Activated CD4-positive, alpha-beta T cell treated with anti-CD3 and anti-CD28 coated beads for 24 hours (primary cell): ENCODE measurements at places on chromosomes 5 and 9.

- no peak for DNase-seq
These were observed 41.2 kb upstream of the PTGS1 start for GRCh38 chr9:122329597-122329996.

DNA sequence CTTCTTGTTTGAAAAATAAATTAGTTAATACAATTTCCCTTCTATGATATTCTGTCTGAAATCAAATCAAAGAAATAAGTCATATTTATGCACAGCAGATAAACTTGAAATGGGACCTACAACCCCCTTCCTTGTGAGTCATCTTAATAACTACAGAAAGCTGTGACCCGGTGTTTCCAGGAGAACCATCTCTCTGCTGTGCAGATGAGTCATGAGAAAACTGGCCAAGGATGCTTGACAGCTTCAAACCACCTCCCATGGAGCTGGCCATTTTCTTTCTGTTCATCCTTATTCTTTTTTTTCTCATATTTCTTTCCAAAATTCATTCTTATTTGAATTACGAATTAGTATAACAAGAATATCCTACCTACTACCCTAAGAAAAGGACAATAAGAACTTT lies 43.4 kb upstream of the NR4A3 start:
- no peak for DNase-seq

DNA sequence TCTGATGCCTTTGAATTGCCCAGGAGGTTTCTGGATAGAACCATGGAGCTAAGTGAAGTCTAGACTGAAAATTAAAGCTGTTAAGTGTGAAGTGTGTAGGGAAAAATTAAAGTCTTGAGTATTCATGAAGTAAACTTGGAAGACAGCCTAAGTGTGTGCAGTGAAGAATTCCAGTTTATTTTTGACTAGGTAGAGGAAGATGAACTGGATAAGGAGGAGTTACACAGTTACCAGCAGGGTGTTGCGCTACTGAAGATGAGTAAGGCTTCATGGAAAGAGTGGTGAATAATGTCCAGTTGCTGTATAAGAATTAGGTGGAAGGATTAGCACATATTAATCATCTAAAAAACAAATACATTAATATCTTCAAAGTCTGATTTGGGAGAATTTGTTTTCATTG lies 5.7 kb upstream of the CHD1 start:
- DNase-seq: no peak

GRCh38 chr5:161744276-161744675 lies 58.8 kb downstream of the GABRA6 start:
- no peak for DNase-seq

GRCh38 chr9:74824654-74825053 lies 63.1 kb downstream of the TRPM6 start:
- DNase-seq: no peak

DNA sequence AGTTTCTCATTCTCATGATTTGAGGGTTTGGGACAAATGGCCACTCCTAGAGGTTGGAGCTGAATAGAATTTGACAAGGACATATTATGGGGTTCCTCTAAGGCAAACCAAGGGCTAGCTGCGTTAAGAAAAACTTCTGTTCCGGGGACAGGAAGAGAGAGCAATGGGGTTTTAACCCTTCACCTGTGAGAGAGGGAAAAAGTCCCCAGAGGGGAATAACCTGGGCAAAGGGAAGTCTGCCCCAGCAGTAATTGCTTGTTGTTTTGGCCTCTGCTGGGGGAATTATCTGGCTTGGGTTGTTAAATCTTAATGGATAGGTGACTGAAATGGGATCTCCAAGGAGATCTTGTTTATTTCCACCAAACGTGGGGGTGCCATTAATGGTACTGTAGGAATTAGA lies 110.1 kb upstream of the MOCS2 start:
- no peak for DNase-seq

DNA sequence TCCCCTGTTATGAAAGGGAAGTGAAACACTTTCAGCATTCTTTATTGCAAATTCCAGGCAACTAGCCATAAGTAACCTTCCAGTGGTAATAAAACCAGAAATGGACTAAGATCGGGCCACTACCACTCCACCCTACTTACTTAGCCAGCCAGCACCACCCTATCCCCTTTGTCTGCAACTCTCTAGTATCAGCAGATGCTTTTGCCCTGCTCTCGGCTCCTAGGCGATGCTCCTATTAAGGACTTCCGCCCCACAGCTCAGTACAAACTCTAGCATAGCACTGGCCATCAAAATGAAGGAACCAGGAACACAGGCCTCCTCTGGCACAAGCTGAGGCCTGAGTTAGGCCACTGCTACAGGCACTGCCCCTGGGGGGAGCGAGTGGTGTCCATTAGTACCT lies 81.2 kb downstream of the GLDC start:
- DNase-seq: no peak

GRCh38 chr5:58133631-58134296 lies 326.1 kb downstream of the PLK2 start:
- DNase-seq: no peak

DNA sequence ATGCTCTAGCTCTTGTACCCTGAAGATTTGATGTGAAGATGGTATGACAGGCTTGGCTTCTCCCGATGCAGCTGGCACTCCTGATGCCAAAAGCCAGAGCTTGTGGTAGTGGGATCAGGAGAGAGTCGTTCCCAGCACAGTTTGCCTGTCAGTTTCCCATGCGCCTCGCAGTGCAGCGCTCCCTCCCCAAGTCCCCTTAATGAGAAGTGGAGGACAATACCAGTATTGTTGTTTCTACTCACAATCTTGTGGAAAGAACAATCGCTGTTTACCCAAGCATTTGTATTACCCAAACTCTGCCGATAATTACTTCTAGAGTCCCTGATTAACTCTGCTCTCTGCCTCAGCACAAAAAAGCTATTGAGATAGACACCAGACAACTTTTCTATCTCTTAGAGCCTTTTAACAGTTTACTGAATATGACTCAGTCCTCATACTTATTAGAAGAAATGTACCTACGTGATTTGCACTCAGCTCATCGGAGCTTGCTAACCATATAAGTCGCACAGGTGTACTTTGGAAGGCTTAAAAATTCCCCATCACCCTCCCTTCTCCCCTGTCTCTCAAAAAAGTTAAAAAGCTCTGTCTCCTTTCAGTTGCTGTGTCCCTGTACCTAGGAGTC lies 283.2 kb upstream of the TMEM161B start:
- no peak for DNase-seq

- no peak for DNase-seq
These were observed 344.1 kb downstream of the TMEM38B start for GRCh38 chr9:106038266-106039001.

DNA sequence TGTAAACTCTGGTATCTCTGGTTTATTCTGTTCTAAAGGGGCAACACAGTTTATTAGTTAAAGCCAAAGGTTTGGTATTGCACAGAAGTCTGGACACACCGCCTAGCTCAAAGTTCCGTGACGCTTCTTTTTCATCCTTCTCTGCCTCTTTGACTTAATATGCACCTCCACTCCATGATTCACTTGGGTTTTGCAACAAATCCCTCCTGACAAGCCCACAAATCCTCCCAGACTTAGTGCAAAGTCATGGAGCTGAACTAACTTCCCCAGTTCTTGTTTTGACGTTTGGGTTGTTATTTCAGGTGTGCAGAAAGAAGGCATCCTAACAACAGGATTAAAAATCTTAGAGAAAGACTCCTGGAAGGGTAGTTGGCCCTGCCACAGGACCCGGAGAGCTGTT lies 441.6 kb upstream of the DMAC1 start:
- no peak for DNase-seq

- DNase-seq: no peak
These were observed at the start of gene SHROOM1 for GRCh38 chr5:132830436-132831094. Gene SHROOM1, minus strand, starts transcription at chr5:132830647. Its CDS starts 4,507 bp downstream, at chr5:132826140.

- DNase-seq: no peak
These were observed 58.8 kb downstream of the FOCAD start for GRCh38 chr9:20742833-20743232.

DNA sequence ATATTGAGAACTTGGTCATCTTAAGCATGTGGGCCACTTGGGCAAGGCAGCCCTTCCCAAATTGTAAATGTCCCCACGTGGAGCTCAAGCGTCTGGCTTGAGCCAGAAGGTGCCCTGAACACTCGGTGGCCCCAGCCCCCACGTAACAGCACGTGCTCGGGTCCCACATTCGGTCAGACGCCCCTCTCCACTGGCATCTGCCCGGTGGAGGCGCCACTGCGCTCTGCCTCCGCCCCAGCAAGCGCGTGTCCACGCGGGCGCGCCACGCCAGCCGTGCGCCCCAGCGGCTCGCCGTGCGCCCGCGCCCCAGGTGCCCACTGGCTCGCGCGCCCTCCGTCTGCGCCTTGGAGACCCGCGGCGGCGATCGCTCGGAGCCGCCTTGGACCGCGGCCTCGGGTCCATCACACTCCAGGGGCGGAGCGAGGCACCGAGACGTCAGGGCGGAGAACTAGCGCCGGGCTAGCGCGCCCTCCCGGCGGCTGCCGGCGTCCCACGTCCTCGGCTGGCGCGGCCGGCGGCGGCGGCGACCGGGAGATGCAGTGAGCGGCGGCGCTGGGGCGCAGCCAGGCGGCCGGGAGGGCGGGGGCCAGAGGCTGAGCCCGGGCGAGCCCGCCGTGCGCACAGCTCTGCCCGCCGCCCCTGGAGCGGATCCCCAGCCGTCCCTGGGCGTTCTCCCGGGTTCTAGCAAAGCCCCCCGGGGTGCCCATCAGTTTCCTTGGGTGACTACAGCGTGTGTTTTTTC lies at the start of gene PALM2AKAP2:
TSS of gene PALM2AKAP2 (plus strand) at position 488 of the 742 bp plus-strand sequence. CDS start 291 bp downstream, outside the sequence.
- DNase-seq: no peak

GRCh38 chr9:129880654-129881546 lies 45.6 kb downstream of the USP20 start:
- no peak for DNase-seq

- DNase-seq: no peak
These were observed 152.5 kb downstream of the MACROH2A1 start for GRCh38 chr5:135246605-135246922.

DNA sequence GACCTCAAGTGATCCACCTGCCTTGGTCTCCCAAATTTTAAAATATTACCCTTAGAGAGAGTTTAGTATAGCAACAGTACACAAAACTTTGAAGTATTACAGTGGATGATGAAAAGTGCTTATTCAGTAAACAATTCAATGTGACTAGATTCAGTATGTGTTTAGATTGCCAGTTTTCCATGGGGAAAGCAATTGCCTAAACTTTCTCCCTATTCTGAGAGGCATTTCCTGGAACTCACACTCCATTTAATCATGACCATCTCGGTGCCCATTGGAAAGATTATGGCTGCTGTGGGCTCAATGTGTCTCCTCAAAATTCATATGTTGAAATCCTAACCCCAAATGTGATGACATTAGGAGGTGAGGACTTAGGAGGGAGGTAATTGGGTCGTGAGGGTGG lies 38.9 kb upstream of the MYO10 start:
- no peak for DNase-seq

- no peak for DNase-seq
These were observed 6.7 kb downstream of the GCNT1 start for GRCh38 chr9:76465442-76466298.

DNA sequence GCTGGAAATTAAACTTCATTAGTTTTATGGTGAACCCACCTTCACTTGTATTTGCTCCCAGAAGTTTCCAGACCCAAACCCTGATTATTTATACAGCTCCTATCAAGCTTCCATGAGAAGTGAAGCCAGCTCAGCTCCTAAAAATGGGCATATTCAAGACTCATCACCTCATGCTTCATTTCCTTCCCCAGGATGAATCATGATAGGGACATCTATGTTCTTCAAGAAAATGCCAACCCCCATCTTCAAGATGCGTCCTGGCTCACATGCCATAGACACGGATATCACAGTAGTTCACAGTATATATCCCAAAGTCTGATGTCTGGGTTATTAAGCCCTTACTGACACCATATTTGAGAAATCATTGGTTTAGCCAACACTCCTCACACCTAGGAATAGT lies 217.6 kb downstream of the NPR3 start:
- no peak for DNase-seq

GRCh38 chr9:36813154-36813553 lies 220.9 kb downstream of the PAX5 start:
- no peak for DNase-seq

DNA sequence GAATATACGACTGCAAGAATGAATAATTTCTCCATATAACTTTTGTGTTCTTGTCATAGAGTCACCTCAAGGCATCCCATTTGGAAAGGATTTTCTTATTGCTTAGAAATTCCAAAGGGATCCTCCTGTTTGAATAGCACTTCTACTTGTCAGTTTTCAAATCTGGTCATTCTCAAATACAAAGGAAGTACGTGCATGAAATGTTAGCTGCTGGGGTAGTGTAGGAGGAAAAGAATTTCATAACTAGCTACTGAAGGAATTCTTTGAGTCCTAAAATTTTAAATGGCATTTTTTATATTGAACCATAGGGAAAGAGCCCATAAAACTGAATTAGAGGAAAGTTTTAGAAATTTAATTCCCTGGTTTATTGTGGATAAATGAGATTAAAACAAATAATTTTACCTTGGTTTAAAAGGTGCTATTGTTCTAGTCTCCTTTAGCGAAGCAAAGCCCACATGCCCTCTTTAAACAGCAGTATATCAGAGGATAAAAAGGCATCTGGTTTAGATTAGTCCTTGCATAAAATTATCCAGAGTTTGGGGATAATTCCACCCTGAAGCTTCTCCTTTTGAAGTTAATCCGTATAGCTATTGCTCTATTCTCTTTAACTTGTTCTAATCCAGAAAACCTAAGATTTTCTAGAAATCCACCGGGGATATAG lies 2.0 kb upstream of the MPDZ start:
- no peak for DNase-seq

- DNase-seq: no peak
These were observed 122.9 kb upstream of the ADAMTSL1 start for GRCh38 chr9:18350995-18351595.

- no peak for DNase-seq
These were observed 213.3 kb downstream of the SEMA6A start for GRCh38 chr5:116361171-116361967.

GRCh38 chr5:180171568-180172094 lies 37.4 kb downstream of the RASGEF1C start:
- no peak for DNase-seq

DNA sequence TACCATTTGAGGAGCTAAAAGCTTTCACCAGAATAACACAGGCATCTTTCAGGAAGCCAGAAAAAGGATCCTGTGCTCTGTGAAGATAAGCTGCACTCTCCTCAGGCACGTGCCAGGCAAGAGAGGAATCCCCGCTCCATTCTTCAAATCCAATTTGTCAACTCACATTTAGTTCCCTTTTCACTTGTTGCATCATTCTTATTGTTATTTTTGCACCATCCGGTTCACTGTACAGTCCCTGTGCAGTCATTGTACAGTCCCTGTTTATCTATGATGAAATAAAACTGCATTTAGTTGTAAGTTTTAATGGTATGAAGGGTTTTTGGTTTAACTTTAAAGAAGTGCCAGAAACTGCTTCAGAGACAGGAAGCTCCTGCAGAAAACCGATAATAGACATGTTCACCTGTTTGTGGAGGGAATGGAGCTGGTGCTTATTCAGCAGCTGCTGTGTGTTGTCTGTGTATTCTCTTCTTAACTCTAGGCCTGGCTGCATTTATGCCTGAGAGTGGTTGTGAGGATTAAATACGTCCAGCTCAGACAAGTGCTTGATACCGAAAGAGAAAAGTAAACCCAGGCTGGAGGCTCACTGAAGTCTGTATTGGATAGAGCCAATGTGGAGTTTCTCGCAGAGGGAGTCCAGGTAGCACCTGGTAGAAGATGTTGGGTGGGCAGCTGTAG lies 22.4 kb downstream of the IFNW1 start:
- DNase-seq: no peak

GRCh38 chr5:180648658-180649296 lies 623 bp downstream of the FLT4 start:
- DNase-seq: no peak
